ENCODE measurements at places on chromosomes 4 and X. TPM values are rescaled to one million over a fixed set of nuclear protein-coding genes. Genes with fewer than 3 reads are reported as not detected.

TMPRSS11B gene
- not detected for total RNA-seq

COL4A5 gene
- not detected for total RNA-seq

HMX1 gene
- total RNA-seq: not detected

XPNPEP2 gene
- 0.24 TPM for total RNA-seq

STPG2 gene
- total RNA-seq: not detected

RNF212 gene
- total RNA-seq: 1.8 TPM

XAGE1A gene
- total RNA-seq: not detected

PHEX gene
- 13.2 TPM for total RNA-seq

TEX13C gene
- not detected for total RNA-seq

PROM1 gene
- total RNA-seq: not detected

CENPE gene
- total RNA-seq: 29.8 TPM

AMMECR1 gene
- total RNA-seq: 12.2 TPM

MAP7D2 gene
- total RNA-seq: 0.50 TPM

SH3TC1 gene
- total RNA-seq: 20.9 TPM

CT83 gene
- not detected for total RNA-seq

LIMCH1 gene
- total RNA-seq: not detected

ZBTB33 gene
- 14.6 TPM for total RNA-seq

ZNF141 gene
- 27.0 TPM for total RNA-seq

CPLX1 gene
- 1.0 TPM for total RNA-seq

SPATA4 gene
- 0.12 TPM for total RNA-seq

EFHC2 gene
- total RNA-seq: not detected

QRFPR gene
- total RNA-seq: not detected

HGFAC gene
- not detected for total RNA-seq

UGT2A3 gene
- total RNA-seq: not detected

UGT8 gene
- not detected for total RNA-seq

TRIM60 gene
- total RNA-seq: not detected

FGB gene
- not detected for total RNA-seq

PAGE4 gene
- not detected for total RNA-seq

PDCL2 gene
- not detected for total RNA-seq

GLRA2 gene
- total RNA-seq: not detected

IL1RAPL2 gene
- not detected for total RNA-seq

TMEM255A gene
- not detected for total RNA-seq

PPARGC1A gene
- total RNA-seq: not detected

SOWAHD gene
- 0.45 TPM for total RNA-seq

CXCL8 gene
- 10.8 TPM for total RNA-seq

NDST4 gene
- total RNA-seq: not detected

FAM53A gene
- total RNA-seq: 3.5 TPM

TRAM1L1 gene
- total RNA-seq: not detected

EDNRA gene
- not detected for total RNA-seq

MAGEA10 gene
- total RNA-seq: not detected

FAAH2 gene
- 4.0 TPM for total RNA-seq

TXLNG gene
- 23.4 TPM for total RNA-seq

SPANXB1 gene
- not detected for total RNA-seq

STOX2 gene
- not detected for total RNA-seq

BEX1 gene
- not detected for total RNA-seq

AMBN gene
- not detected for total RNA-seq

NWD2 gene
- total RNA-seq: not detected

PNMA6A gene
- 0.70 TPM for total RNA-seq

H2BW2 gene
- total RNA-seq: not detected

SSX2 gene
- total RNA-seq: not detected

AFM gene
- not detected for total RNA-seq

OCIAD1 gene
- total RNA-seq: 130 TPM

LDOC1 gene
- total RNA-seq: 4.4 TPM

NSUN7 gene
- total RNA-seq: not detected

ARHGAP24 gene
- not detected for total RNA-seq

IL3RA gene
- total RNA-seq: 3.4 TPM

DNAAF6 gene
- not detected for total RNA-seq

PAGE1 gene
- not detected for total RNA-seq

SSX4 gene
- total RNA-seq: not detected

Data from activated CD4-positive, alpha-beta T cell treated with anti-CD3 and anti-CD28 coated beads, Interleukin-2, amount 10 ng/mL, durations not matched to agents 24 days and 14 days (primary cell).